ENCODE measurements at places on chromosomes 7 and 10.

- DNase-seq = no peak
These were observed 18.5 kb downstream of the BICC1 start for GRCh38 chr10:58531084-58531695.

DNA sequence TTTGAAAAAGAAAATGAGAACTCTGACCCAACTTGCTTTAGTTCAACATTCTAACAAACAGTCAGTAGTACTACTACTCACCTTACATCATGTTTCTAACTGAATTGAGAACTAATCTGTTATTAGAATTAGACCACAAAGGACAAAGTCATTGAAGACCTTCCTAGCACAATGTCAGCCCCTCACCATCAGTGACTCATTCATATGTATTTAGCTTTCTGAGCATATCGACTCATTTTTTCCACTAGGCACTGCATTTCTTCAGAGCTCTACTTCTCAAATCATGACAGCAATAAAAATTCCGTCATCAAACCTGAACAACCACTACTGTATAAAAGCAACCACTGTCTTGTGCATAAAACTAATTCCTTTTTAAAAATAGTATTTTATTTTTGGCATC, 4.4 kb upstream of the LRRN3 start:
- no peak for DNase-seq

DNA sequence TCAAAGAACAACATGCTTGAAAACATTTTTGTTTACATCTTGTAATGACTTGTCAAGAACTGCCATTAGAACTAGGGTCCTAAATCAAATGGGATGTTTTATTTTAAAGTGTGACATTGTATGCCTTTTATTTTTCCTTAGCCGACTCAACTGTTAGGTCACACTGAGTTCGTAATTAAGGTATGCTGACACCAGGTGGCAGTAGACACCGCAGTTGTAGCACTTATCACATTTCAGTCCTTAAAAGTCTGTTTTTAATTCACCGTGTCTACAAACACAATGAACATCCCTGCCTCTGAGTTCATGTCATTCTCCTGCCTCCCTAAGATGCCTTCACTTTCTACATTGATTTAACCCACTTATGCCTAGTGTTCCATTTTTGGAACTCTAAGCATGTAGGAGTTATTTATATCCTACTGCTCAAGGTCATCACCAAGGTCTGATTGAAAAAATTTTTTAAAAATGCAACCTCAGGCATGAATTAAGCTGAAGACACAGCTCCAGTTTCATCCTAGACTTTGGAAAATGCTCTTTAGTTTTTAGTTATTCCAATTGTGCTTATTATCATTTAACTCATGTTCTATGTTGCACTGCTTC, 186.1 kb downstream of the BMPER start:
- DNase-seq = no peak

DNA sequence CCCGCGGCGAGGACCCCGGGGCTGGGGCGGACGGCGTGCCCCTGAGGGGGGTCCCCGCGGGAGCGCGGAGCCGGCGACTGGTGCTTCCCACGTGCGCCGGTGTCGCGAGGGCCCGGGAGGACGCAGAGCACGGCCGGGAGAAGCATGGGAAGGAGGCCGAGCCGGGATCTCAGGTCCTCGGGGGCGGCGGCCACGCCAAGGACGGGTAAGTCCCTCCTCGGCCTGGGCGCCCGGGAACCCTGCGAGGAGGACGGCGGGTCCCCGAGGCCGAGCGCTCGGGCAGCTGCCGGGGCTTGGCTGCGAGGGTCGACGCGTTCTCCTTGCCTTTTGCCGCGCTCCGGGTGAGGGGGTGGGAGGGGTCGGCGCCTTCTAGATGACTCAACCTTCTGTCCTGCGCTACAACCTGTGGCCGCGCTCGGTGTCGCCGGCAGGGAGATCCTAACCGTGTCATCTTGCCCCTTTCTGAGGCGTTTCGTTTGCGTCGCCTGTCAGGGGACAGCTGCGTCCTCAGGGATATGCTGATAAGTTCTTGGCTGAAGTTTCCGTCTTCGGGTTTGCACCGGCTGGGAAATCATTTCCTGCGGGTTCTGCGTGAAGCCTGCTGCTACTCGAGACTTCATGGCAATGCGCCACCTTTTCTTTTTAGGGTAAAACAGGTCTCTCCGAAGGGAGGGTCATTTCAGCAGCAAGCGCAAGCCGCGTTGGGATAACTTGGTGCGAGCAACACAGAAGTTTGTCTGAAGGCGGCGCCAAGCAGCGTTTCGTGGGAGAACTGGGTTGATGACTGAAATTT, 529 bp downstream of the TASOR2 start:
- DNase-seq = peak; percentile 34

Measured in stimulated activated CD8-positive, alpha-beta memory T cell treated with anti-CD3 and anti-CD28 coated beads, Interleukin-4, amount 100 ng/mL, for 4 hours (primary cell).